ENCODE measurements at places on chromosomes 1 and 21. TPM values are rescaled to one million over a fixed set of nuclear protein-coding genes. Genes with fewer than 3 reads are reported as not detected.

Gene CRYAA
- total RNA-seq, result not detected

Gene LHX8
- total RNA-seq, result not detected

Gene C1orf94
- not detected for total RNA-seq

Gene WNT3A
- not detected for total RNA-seq

Gene UBASH3A
- total RNA-seq, result 0.29 TPM

Gene LCE1E
- total RNA-seq, result not detected

GRCh38 chr1:6490181-6491080, 1.0 kb downstream of the PLEKHG5 start:
- peak; percentile 62 for DNase-seq

DNA sequence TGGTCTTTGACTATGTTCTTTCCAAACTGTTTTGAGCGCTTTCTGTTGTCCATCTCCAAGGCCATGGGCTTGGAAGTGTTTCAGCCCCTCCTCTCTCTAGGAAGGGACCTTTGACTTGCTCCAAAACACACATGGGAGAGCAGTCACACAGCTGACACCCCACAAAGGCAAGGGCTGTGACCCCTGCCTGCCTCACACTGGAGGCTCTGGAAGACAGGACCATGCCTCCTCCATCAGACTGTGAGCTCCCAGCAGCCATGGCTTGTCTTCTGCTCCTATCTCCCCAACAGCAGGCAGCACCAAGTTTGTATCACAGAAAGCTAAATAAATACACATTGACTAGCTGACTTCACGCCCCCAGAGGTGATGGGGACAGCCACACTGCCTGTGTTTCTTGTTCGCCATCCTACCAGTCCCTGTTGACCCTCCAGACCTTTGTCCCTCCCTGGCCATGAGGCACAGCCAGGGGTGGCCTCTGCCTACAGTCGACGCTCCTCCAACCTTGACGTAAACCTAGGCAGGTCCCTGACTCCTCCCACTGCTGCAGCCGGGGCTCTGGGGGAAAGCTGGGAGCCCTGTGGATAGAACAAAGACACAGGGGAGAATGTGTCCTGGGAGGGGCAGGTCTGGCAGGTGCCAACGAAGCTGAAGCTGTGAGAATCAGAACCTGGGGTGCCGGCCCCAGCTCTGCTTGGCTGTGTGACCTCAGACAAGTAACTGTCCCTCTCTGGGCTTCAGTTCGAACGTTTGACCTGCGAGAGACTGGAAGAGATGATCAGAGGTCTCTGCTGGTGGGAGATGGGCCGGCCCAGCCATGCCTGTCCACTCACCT, 4.8 kb downstream of the PLA2G2F start:
- DNase-seq, result no peak

DNA sequence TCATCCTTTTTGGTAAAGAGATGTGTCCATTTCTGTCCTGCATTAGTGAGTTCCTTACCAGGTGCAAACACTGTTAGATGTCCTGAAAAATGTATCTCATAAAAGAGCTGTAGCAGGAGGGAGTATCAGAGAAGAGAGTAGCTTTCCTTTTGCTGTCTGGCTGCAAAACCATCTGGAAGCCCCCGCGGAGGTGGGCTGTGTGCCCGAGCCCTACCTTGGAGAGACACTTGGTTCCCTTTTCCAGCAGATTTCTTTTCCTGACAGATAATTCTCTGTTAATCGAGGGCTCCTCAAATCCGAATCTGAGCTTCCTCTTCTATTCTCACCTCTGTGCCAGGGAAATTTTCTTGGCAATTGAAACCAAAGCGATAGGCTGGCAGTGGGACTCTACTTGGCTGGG, 53.0 kb downstream of the KIF26B start:
- no peak for DNase-seq

GRCh38 chr21:44767834-44768831, 33.5 kb downstream of the UBE2G2 start:
- DNase-seq, result no peak

- DNase-seq, result no peak
Measured at GRCh38 chr1:42420121-42420520, 35.7 kb downstream of the ZMYND12 start.

GRCh38 chr1:173502104-173502503, 25.0 kb downstream of the PRDX6 start:
- DNase-seq, result no peak

GRCh38 chr1:61226791-61227567, 144.6 kb downstream of the NFIA start:
- no peak for DNase-seq

DNA sequence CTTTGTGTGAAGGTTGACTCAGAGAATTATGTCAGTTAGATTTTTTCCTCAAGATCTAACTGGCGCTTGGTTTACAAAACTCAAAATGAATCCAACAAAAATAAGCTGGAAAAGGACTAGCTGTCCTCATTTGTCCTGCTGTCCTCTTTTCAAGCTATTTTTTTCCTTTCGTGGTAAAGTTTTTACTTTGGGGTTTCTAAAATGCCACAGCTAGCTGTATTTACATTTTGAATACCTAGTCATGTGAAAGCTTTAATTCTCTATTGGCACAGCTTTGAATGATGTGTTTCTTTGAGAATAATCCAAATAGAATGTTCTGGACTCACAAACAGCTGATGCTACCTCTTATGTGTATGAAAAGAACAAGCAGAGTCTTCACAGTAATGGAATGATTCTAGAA, 673.6 kb upstream of the NR5A2 start:
- DNase-seq, result no peak

DNA sequence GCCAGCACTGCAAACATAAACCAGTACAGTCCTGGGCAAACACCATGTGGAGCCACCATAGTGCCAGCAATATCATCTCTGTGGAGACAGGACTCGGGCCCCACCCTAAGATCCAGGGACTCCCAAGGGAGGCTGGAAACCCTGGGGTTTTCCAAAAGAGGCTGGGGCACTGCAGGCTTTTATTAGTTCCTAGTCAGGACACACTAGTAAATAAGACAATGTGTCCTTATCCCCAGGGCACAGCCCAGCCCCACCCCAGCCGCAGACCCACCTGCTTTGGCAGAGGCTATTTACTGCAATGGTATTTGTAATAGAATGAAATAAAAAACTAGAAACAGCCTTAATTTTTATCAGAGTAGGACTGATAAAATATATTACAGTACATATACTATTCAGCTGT, 486 bp upstream of the GJB3 start:
- no peak for DNase-seq

DNA sequence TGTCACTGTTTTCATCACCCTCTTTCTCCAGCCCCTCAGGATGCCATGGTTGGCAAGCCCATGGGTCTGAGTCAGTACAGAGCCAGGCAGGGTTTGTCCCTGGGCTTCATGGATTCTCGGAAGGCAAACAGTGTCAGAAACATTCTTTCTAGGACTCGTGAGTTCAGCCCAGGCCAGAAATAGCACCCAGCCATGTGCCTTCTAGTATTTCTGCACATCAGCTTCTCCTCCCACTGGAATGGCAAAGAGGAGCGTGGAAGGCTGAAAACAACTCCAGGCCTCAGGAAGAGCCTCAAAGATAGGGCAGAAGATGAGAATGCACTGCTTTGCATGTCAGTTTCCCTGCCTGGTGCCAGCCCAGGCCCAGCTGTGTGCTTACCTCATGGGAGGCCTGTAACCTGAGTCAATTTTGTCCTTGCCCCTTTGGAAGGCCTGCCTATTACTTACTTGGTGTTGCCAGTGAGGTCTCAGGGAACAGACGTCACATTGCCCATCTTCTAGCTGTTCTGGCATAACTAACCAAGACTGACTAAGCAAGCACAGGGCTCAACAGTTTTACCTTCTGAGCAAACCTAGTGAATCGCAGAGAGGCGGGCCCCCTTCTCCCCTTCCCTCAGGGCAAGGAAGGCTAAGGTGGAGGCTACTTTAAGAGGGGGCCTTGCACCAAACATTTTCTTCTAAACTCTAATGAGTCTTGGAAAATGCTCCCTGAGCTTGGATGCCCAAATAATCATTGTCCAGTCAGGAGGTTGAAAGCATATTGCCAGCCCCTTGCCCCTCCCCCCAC, 42.4 kb downstream of the GLUL start:
- peak; percentile 60 for DNase-seq

DNA sequence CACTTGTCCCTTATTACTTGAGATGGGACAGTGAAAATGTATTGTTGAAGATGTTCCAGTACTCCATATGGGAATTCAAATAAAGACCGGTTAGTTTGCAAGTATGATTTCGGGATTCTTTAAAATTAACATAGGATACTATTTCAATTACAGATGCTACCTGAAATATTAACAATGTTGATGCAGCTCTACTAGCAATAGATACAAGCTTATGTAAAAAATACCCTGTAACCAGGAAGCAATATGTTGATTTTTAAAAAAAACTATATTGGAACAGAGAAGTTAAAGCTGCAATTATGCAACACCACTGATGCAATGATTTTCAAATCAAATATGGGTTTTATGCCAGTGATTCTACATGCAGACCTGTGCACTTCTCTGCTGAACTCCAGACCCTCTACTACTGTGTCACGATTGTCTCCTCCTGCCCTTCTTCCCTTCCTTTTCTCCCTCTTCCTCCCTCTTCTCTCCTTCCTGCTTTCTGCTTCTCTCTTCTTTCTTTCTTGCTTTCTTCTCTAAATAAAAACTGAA, 179.2 kb downstream of the ATP6V1G3 start:
- no peak for DNase-seq

GRCh38 chr1:17061486-17061885, 7.7 kb upstream of the SDHB start:
- DNase-seq, result no peak

Data from right cardiac atrium (tissue), 5 donors.